ENCODE measurements at places on chromosomes 13 and 19.

GRCh38 chr13:52695856-52696255 is 43.2 kb downstream of the SUGT1 start:
- DNase-seq, result no peak

DNA sequence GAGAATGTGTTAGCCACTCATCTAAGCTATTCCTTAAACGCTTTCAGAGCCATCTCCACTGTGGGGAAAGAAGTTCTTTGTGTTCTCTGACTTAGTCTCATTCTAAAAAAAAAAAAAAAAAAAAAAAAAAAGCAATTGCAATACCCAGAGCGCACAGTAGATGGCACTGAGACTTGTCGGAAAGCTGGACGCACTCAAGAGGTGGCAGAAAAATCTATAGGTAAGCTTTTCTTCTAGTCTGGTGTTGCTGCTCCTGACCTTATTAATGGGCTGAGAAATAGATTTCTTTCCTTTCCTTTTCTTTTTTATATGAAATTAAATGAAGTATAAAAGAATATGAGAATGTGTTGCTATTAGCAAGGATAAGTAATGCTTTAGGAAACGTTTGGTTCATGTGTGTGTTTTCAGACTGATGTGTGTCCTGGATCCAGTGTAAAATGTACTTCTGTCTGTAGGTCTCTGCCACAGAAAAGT is 4.7 kb upstream of the GJB2 start:
- DNase-seq, result no peak

DNA sequence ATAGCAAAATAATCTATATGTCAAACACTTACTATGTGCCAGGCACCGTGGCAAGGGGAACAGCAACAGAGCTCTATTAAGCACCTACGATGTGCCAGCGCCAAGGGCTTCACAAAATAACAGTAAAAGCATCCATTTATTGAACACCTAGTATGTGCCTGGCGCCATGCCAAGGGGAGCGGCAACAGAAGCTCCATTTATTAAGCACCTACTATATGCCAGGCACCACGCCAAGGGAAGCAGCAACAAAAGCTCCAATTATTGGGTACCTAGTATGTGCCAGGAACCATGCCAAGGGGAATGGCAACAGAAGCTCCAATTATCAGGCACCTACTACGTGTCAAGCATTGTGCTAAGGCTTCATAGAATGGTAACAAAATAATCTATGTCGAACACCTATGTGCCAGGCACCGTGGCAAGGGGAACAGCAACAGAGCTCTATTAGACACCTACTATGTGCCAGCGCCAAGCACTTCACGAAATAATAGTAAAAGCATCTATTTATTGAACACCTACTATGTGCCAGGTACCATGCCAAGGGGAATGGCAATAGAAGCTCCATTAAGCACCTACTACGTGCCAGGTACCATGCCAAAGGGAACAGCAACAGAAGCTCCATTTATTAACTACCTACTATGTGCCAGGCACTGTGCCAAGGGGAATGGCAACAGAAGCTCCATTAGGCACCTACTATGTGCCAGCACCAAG is 107.7 kb downstream of the PTPRS start:
- DNase-seq, result no peak

DNA sequence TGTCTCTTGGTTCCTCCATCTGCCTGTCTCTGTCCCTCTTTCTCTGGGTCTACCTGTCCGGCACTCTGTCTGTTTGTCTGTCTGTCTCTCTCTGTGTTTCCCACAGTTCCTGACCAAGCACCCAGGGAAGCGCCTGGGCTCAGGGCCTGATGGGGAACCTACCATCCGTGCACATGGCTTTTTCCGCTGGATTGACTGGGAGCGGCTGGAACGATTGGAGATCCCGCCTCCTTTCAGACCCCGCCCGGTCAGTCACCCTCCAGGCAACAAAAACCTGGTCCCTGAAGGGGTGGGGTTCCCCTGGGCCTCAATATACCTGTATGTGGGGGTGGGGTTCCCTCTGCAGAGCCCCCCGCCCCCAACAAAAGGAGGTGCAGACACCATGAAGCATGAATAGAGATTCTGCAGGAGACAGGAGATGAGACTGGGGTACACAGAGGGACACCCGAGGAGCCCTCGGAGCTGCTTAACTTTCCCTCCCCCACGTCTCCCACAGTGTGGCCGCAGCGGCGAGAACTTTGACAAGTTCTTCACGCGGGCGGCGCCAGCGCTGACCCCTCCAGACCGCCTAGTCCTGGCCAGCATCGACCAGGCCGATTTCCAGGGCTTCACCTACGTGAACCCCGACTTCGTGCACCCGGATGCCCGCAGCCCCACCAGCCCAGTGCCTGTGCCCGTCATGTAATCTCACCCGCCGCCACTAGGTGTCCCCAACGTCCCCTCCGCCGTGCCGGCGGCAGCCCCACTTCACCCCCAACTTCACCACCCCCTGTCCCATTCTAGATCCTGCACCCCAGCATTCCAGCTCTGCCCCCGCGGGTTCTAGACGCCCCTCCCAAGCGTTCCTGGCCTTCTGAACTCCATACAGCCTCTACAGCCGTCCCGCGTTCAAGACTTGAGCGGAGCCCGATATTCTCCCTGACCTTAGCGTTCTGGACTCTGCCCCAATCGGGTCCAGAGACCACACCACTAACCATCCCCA is 2.6 kb upstream of the CACNG7 start:
- peak; percentile 56 for DNase-seq

DNA sequence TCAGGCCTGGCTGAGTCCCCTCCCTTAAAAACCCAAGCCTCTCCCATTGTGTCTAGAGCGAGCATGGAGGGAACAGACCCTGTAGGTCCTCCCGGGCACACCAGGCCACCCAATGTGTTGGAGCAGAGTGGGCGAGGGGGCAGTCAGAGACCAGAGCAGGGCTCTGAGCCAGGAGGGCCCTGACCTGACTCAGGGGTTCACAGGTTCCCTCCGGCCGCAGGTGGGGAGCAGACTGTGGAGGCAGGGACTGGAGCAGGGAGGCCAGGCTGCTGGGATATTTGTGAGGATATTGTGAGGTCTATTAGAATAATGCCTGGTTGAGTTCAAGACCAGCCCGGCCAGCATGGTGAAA is 1.6 kb upstream of the TYROBP start:
- no peak for DNase-seq

GRCh38 chr13:65940720-65941119 is 1289.4 kb downstream of the PCDH9 start:
- DNase-seq, result no peak

DNA sequence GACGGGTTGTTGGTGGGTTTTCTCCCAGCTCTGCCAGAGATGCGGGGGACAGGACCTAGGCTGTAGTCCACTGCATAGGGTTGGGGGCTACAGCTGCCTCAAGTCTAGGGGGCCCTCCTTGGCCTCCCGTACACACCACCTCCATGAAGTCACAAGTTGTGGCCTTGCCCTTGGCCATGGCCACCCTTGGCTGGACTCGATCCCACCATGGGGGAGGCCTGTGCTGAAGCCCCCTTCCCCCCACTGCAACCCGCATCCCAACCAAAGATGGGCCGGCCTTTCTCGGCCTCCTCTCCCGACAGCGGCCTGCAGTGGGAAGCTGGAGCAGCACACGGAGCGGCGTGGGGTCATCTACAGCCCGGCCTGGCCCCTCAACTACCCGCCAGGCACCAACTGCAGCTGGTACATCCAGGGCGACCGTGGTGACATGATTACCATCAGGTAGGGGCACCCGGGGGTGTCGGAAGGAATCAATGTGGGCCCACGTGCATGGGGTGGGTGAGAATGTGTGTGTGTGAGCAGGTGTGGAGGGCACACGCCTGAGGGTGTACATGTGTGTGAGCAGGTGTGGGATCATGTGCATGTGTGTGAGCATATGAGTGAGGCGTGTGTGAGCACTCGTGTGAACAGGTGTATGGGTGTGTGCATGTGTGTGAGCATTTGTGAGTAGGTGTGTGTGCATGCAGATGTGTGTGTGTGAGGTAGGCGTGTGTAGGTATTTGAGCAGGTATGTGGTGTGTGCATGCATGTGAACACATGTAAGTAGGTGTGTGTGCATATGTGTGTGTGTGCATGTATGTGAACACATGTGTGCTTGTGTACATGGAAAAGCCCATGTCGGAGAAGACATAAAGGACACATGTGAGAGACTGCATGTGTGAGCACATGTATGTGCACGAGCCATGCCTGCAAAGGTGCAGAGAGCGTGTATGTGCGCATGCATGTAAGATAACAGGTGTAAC is 8.7 kb downstream of the LRP3 start:
- no peak for DNase-seq

- no peak for DNase-seq
Measured at GRCh38 chr19:9818175-9818733, 625 bp downstream of the FBXL12 start.

GRCh38 chr13:45179428-45179827 is 21.4 kb downstream of the KCTD4 start:
- no peak for DNase-seq

DNA sequence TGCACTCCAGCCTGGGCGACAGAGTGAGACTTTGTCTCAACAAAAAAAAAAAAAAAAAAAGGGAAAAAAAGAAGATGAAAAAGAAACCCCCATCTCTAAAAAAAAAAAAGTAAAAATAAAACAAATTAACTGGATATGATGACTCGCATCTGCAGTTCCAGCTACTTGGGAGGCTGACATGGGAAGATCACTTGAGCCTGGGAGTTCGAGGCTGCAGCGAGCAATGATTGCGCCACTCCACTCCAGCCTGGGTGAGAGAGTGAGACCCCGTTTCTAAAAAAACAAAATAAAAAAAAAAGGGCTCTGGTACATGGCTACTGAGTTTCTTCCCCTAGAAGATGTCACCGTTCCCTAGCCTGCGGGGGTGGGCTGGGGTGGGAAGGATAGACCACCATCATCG is 2.4 kb upstream of the CATSPERG start:
- no peak for DNase-seq

DNA sequence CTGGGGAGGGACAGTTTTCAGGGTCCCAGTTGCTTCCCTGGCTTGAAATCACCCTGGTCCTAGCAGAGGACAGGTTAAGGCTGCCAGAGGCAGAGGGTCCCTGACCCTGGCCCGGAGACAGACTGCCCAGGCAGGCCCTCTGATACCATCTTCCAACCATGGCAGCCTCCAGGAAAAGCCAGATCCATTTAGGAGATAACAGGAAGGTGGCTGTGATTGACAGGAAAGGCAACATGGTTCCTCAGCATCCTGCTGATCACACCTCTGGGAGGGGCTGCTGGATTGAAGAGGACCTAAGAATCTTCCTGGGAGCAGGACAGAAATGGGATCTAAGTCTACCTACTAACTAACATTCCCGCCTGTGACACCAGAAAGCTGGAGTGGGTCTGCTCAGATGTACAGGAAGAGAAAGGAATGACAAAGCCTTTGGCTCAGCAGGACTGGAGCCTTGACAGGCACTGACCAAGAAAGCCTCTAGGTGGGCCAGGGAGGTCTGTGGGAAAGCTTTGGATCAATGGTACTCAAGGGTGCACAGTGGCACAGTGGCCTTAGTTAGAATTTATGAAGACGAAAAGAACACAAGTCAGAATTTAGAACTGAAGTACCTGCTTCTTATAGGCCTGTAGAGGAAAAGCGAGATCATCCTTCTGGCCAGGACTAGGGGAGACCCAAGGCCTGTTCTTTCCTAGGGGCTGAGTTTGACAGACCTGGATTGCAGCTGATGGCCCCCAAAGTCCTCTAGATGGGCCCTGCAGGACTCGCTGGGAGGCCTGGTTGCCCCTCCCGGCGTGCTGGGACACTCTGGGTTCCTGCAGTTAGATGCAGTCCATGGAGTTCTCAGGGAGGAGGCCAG is 2.3 kb upstream of the PRKACA start:
- DNase-seq, result no peak

DNA sequence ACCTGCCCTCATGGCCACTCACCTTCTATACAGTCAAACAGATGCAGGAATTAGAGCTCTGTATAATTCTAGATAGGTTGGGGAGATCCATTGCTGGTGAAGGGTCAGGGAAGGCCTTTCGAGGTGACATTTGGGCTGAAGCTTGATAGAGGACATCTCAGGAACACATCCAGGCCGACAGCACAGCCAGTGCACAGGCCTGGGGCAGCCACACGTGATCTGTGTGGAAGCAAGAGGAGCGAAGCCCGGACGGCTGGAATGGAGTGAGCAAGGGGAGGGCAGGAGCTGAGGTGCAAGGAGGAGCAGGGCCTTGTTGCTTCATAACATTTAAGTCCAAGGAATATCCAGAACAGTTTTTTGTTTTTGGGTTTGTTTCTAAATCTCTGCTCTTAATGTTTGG is 4.5 kb upstream of the OVOL3 start:
- no peak for DNase-seq

DNA sequence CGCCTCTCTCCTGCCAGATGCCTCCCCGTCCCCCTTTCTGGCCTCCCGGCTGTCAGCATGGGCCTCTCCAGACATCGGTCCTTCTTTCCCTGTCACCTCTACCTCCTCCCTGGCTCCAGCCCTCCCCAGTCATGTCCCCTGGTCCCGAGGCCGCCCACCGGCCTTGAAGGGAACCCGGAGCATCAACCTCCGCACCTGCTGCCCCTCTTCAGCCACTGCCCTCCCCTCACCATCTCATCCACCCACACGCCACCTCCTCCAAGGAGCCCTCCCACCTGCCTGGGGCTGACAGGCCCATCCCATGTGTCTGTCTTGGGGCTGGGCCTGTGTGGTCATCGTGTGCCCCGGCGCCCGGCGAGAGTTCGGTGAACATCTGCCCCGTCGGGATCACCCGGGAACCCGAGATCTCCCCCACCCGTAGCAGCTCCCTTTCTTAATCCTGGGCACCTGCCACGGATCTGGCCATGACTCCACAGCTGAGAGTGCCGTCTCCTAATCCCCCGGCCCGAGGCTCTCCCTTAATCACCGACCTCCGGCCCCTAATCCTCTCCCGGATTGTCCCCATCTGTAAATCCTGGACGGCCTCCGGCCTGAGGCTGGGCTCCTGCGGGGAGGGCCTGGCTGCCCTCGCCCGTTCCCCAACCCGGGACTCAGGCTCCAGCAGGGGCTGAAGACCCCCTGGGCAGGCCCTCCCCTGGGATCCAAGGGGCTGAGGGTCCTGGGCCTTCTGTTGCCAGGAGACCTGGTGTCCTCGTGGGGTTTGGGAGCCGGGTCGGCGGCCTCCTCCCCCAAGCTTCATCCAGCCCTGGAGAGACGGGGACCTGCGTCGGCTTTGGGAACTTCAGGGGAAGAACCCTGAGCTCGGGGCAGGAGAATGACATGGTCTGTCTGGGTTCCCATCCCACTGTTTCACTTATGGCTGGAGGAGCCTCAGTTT is 5.9 kb downstream of the HCN2 start:
- no peak for DNase-seq

GRCh38 chr13:38905861-38906260 is 84.8 kb downstream of the STOML3 start:
- no peak for DNase-seq

GRCh38 chr19:45468803-45469131 is 971 bp downstream of the FOSB start:
- no peak for DNase-seq

- no peak for DNase-seq
Measured at GRCh38 chr19:31538879-31539278, 189.6 kb upstream of the TSHZ3 start.
